Stimulated activated CD4-positive, alpha-beta T cell treated with anti-CD3 and anti-CD28 coated beads, Interleukin-4, amount 100 ng/mL, for 4 hours (primary cell): ENCODE measurements at places on chromosomes 5 and 9.

DNA sequence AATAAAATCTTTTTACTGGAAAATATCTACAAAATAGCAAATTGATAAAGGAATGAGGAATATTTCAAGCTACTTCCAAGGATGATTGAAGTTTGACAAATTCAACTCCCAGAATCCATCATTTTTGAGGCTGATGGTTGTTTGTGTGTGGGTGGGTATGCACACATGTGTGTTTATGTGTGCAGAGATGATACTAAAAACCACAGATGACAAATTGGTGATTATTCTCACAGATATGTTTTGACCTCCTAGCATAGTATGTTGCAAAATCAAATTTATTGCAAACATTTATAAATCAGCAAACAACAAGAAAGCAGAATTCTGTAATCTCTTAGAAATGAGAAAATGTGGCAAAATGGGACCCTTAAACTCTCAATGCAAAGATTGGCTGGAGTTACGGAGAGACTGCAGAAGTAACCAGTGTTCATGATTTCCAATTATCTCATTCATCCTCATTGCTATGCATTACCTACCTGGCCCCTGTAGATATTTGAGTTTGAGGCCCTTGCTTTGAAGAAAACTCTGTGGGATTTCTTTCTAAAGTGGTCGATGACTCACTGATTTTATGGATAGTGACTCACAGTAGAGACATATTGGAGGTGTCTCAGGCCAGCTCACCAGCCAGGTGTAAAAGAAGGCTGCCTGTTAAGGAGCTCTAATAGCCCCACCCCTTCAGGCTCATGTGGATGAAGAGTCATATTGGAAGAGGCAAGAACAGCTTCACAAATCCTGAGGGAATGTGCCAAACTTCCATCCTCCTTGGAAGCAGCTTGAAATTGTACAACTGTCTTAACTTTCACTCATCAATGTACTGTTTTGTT, 44.6 kb upstream of the TMC1 start:
- DNase-seq: peak; percentile 32

DNA sequence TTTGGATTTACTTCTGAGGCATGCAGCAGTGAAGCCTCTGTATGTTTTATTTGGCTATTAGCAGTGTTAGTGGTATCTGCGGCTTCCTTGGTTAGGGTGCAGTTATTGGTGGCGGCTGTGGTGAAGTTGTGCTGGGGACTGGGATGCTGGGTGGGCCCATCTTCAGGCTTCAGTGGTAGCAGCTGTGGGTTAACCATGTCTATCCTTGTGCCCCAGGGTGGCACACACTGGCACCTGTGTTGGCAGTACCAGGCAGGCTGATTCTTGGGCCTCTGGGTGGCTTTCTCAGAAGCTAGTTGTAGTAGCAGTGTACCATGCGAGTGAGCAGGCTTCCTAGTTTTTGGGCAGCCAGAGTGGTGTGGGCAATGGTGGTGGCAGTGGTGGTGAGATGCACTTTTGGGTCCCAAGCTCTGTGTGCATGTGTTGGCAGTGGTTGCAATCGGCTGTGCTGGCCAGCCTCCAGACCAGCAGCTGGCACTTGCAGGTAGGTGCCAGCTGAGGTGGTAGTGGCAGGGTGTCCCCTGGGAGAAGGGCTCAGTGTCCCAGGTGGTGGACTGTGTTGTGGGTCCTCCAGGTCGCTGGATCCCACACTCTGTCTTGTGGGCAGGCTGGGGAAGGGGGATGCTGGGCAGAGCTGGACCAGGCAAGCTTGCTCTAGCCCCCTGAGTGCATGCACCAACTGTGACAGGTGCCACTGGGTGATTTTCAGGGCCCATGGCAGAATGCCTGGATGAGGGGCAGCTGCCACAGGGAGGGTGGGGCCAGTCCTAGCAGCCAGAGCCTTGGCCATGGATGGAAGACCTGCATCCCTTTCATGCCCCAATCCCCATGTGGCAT, 13.6 kb downstream of the AHRR start:
- DNase-seq: no peak

DNA sequence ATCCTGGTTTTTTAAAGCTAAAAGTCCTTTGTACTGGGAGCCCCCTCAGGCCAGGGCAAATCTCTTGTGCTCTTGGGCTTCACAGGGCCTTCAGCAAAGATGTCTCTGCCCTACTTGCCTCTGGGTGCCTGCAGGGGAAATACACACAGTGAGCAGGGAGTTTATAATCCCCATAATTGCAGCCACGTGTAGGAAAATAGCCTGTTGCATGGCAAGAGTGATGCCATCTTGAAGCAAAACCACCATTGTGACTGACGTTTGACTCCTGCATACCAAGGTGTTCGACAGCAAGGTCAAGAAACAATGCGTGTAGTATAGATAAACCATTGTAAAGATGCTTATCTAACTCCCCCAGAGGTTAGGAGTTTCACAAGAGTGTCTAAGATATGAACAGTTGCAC, 11.4 kb upstream of the IL3 start:
- DNase-seq: no peak

DNA sequence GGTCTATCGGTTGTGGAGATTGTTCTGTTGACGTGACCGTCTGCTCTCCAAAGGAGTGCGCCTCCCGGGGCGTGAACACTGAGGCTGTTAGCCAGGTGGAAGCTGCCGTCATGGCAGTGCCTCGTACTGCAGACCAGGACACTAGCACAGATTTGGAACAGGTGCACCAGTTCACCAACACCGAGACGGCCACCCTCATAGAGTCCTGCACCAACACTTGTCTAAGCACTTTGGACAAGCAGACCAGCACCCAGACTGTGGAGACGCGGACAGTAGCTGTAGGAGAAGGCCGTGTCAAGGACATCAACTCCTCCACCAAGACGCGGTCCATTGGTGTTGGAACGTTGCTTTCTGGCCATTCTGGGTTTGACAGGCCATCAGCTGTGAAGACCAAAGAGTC, 128.9 kb upstream of the DMRT1 start:
- no peak for DNase-seq

- no peak for DNase-seq
Measured at GRCh38 chr9:4287386-4287785, 12.5 kb downstream of the GLIS3 start.

DNA sequence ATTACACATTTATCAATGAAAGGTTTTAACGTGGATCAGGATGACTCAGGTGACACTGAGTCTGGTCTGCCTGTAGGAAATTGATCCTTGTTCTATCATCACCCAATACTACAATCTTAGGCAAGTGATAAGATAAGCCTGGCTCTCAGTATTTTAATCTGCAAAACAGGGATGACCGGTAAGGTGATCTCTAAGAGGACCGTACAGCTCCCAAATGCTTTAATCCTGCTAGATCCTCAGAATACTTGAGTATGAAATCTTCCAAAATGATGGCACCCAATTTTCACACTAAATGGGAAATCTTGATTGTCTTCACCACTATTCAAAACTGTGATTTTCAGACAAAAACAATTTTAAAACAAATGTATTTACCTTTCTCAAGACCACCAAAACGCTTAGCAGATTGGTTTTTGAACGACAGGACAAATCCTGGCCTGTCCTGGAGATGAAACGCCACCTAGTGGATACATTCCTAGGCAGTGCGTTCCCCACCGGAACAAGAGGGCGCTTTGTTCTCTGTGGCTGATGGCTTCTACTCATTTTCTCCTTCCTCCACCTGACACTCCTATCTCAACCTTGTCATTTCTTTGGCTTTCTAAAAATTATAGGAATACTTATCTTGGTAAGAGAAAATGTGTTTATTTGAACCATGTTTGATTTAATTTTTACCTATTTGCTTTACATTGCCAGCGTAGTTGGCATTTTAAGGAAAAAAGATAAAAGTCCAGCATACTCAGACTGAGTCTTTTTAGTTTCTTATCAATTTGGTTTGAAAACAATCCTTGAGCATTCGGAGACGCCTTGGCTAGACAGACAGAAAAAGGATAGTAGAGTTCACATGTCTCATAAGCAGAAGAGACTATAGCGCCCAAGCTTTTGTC, 41.2 kb upstream of the VCAN start:
- peak; percentile 25 for DNase-seq

- DNase-seq: no peak
Measured at GRCh38 chr5:36177715-36178523, 26.0 kb downstream of the SKP2 start.

DNA sequence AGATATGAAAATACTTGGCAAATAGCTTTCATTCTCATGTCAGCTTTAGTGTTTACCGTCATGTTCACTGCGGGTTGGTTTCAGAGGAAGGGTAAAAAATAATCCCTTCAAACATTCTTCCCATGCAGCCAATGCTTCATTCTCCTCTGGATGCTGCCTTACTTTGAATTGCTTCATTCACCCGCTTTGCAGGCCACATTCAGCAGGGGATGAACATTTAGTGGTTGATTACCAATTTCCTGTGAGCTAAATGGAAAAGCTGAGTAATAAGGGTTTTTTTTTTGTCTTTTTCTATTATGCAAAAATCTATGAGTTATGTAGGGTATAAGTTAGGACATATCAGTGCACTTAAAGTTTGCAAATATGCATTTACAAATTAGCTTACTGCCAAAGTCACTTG, 96.3 kb upstream of the MEF2C start:
- DNase-seq: no peak

- DNase-seq: no peak
Measured at GRCh38 chr9:129542741-129543140, 78.2 kb downstream of the C9orf50 start.

DNA sequence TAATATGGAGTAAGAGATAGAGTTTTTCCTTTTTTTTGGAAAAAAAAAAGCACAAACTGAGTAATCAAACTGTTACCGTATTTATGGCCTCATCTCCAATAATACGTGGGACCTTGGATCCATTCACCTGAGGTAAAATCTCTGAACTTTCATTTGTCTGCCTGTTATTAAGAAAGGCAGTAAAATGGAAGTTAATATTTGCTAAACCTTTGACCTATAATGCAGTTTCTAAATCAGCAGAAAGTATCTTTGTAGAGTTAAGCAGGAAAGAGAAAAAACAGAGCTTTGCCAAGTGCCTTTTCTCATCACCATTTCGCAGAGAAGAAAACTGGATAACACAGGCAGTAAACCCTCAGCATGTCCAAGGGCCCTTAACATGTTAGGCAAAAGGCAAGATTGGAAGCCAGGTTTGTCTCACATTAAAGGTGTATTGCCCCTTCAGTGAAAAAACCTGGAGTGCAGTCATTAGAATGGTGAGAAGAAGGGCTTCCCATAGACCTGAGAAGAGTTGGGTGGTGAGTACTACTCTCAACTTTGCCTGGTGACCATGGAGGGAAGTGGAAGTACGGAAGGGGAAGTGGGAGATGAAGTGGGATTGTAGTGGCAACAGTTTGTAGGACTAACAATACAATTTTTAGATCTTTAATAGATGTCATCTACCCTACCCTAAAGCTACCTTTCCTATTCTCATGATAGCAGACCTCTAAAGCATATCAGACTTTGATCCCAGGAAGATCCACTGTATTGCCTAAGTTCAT, 65.4 kb upstream of the GRAMD2B start:
- no peak for DNase-seq

- DNase-seq: no peak
Measured at GRCh38 chr5:27388755-27389154, 350.4 kb upstream of the CDH9 start.

GRCh38 chr9:23826120-23826629, at the start of gene ELAVL2:
ELAVL2 (minus strand) TSS chr9:23826240; CDS start chr9:23762234, 64,006 bp downstream.
- peak; percentile 37 for DNase-seq

GRCh38 chr9:134550584-134550983, 91.0 kb upstream of the COL5A1 start:
- DNase-seq: no peak

GRCh38 chr5:36261186-36261585, 19.5 kb upstream of the NADK2 start:
- no peak for DNase-seq

- DNase-seq: no peak
Measured at GRCh38 chr5:37847978-37848425, 8.2 kb upstream of the GDNF start.

GRCh38 chr9:4243113-4243512, 56.8 kb downstream of the GLIS3 start:
- DNase-seq: no peak

GRCh38 chr9:127159325-127159801, 36.9 kb upstream of the ANGPTL2 start:
- DNase-seq: no peak

DNA sequence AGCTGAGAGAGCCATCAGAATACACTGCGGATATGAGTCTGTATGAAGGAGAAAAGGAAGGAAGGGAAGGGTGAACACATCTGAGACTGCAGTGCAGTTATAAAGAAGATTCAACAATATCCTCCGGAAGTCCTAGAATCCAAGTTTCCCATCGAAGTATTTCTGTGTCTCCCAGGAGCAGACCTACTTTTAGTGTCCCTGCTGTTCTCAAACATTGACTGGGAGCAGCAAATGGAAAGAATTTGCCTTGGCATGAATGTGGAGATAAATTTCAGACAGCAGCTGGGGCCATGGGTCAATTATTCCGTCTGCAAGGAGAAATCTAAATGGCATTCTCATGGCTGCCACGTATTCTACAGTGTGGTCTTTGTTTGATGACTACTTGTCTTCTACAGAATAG, 478.1 kb upstream of the SMC2 start:
- DNase-seq: no peak

GRCh38 chr5:111999286-111999685, 242.3 kb upstream of the NREP start:
- no peak for DNase-seq

GRCh38 chr5:179612577-179613459, 10.7 kb downstream of the HNRNPH1 start:
- no peak for DNase-seq

DNA sequence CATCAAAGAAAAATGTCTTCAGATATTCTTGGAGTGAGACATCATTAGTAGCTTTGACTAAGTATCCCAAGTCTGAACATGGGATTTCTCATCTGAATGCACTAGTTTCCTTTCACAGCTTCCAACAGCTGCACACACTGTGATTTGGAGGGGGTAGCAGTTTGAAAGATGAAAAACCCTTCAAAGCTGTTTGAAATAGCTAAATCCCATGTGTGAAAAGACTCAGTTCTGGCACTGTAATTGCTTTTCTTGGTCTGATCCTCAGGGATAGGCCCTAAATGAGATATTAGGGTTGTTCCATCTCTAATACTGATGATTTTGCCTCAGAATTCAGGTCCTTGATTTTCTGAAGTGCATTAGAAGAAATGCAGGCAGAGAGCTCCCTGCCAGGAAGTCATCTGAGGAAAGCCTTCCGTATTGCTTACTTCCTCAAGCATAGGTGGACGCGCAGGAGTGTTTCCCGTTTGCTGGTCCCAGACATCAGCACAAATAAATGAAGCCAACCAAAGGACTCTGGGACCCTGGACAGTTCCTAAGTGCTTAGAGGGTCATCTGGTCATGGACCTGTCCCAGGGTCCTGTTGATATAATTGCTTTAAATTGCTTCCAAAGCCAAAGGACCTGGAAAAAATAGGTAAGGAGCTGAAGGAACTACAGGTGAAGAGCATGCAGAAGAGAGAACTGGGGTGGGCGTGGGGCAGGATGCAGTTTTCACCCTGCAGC, 25.6 kb upstream of the FRMPD1 start:
- DNase-seq: no peak

- DNase-seq: no peak
Measured at GRCh38 chr5:171291371-171291770, 17.7 kb upstream of the TLX3 start.
